ENCODE measurements at places on chromosomes 16 and 17.
A peak's percentile ranks its signal among the peaks of the same experiment; 100 is the strongest.

DNA sequence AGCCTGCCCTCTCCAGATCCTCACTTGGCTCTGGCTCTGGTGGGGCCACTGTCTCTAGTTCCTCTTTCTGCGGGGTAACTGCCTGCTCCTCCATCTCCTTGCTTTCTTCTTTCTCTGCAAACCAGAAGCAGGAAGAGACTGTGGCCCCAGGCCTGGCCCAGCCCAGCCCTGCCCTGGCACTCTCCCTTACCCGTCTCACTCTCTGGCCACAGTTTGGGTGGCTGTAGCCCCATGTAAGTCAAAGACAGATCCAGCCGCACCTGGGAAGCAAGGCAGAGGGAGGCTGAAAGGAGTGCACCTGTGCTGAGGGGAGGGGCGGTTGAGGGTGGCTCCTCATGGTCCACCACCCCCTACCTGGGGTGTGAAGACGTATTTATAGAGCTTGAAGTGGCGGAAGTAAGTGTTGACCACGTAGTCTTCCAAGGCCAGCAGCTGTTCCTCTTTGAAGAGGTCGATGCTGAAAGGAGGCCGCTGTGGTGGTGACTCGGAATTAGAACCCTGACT is 2.8 kb downstream of the CFAP119 start:
- DNase-seq, result no peak

- DNase-seq, result no peak
Measured at GRCh38 chr16:66519482-66520373, 30.2 kb downstream of the TK2 start.

- no peak for DNase-seq
Measured at GRCh38 chr17:81436294-81436849, 41.1 kb downstream of the BAHCC1 start.

DNA sequence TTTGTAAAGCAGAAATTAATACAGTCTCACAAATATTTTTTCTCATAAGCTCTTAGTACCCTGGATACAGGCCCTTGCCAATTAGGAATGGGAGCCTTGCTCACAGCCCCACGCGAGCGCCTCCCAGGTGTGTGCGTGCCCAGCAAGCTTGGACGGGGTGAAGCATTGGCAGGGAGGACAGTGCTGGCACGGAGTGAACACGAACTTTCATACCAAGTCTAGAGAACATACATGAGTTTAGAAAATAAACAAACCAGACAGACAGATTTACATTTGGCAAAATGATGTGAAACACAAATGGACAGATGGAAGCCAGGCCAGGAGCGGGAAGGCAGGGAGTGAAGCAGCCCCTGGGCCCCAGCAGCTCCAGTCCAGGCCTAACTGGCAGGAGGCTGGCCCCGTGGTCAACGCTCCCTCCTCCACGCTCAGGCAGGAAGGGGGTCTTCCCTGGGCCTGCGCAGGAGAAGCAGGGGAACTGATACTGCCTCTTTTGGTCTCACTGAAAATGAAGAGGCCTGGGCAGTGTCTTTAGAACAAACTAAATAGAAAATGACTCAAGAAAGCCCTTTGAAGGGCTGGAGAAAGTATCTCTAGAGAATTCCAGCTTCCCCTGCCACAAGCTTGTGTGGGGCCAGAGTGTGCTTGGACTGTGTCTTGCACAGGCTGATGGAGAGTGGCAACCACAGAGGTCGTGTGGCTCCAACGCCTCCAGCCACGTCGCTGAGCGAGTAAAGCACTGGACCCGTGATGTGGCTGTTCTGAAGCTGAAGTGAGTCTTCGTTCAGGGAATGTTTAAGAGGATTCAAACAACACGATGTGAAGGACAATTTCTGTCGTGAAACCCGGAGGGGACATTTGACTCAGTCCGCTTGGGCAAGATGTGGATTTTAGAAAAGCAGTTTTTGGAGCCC is 9.9 kb upstream of the FOXJ1 start:
- no peak for DNase-seq

GRCh38 chr16:84593825-84594724 is 23.8 kb downstream of the COTL1 start:
- DNase-seq, result peak; percentile 88

DNA sequence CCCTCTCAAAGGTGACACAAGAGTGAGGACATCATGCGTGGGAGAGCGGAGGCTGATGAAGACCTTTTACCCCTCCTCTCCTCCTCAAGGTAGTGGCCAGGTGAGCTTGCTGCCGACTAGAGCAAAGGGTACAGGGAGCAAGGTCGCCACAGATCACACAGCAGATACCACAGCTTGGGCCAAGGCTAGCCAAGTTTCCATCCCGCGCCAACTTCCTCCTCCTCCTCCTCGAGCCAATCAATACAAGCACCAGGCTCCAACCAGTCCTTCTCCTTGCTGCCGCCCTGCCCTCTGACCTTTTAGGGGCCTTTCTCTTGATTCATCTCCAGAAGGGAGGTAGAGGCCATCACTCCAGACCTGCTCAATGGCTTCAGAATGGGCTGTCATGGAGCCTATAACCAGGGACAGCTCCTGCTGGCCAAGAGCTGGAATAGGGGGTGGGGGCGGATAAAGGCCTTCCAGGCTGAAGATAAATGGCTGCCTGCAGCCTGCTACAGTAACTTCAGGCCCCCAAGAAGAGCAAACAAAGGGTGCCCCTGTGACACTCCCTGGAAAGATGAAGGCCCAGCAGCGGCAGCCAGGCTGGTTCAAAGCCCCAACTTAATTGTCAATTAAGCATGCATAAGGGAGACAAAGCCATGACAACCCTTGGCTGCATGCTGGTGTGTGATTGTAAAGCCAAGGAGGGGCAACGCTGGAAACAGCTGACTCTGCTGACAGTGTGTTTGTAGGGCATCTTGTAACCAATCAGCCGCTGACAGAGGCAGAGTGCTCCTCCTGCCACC is 17.8 kb downstream of the HNF1B start:
- no peak for DNase-seq

GRCh38 chr17:74427048-74427762 is 4.7 kb upstream of the GPRC5C start:
- DNase-seq, result no peak

- DNase-seq, result no peak
Measured at GRCh38 chr17:27558842-27559505, 72.0 kb upstream of the LGALS9 start.

DNA sequence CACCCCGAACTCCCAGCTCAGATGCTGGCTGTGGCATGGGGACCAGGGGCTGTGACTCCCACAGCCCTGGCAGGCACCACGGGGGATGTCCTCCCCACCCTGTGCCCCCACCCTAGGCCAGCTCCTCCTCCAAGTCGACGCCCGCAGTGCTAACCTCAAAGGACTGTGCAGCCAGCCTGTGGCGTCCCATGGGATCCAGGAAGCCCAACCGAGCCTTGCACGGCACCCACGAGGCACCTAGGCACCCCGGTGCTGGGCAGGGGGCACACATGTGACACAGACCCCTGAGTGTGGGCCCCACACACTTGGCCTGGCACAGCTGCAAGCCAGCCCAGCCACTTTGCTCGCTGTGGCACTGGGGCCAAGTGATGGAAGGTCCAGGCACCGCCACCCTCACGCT is 3.9 kb downstream of the GCGR start:
- DNase-seq, result no peak

DNA sequence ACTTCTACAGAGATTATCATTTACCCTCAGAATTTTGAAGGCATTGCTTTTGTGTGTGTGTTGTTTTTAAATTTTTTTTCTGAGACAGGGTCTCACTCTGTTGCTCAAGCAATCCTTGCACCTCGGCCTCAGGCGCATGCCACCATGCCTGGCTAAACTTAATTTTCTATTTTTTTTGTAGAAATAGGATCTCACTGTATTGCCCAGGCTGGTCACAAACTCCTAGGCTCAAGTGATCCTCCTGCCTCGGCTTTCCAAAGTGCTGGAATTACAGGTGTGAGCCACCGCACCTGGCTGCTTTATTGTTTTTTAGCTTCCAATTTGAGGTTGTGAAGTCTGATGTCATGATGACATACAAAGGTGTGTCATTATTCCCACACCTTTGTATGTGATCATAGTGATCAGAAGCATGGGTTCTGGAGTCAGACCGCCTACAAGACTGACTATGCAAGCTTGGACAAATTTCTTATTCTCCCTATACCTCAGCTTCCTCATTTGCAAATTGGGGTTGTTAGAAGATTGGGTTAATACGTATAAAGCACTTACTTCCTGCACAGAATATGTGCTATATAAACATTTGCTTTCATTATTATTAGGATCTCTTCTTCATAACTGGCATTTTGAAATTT is 5.8 kb downstream of the SEPHS2 start:
- no peak for DNase-seq
